ENCODE measurements at places on chromosomes 11 and 22. TPM values are rescaled to one million over a fixed set of nuclear protein-coding genes. Genes with fewer than 3 reads are reported as not detected.
A peak's percentile ranks its signal among the peaks of the same experiment; 100 is the strongest.

DNA sequence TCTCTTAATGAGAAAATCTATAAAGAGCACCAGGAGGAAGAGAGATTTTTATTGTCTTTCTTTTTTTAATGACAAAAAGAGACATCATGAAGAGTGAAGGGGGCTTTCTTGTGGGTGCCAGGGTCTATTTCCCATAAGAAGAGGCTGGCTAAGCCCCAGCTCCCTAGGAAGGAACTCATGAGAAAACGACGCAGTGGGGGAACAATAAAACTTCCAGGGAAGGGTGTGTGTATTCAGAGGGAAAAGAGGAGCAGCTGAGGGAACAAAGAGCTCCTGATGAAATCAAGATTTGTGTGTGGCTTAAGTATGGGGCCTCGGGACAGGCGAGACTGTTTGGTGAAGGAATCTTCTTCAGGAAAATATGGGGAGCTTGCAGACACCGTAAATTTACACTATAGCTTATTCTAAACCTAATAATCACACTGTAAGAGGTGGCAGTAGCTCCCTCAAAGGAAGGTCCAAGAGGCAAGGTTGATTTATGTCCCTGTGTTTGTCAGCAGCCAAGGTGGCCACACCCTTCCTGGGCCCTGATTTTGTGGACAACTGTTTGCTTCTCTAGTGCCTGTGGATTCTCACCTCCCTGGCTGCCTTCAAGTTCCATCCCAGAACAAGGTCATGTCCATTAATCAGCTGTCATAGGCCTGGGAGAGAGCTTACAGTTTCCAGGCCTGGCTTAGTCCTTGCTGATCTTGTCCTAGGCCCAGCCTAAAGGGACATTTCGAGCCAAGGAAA is 615.7 kb downstream of the INSC start:
- no peak for DNase-seq

KDM2A gene
- 64.8 TPM for total RNA-seq

DNA sequence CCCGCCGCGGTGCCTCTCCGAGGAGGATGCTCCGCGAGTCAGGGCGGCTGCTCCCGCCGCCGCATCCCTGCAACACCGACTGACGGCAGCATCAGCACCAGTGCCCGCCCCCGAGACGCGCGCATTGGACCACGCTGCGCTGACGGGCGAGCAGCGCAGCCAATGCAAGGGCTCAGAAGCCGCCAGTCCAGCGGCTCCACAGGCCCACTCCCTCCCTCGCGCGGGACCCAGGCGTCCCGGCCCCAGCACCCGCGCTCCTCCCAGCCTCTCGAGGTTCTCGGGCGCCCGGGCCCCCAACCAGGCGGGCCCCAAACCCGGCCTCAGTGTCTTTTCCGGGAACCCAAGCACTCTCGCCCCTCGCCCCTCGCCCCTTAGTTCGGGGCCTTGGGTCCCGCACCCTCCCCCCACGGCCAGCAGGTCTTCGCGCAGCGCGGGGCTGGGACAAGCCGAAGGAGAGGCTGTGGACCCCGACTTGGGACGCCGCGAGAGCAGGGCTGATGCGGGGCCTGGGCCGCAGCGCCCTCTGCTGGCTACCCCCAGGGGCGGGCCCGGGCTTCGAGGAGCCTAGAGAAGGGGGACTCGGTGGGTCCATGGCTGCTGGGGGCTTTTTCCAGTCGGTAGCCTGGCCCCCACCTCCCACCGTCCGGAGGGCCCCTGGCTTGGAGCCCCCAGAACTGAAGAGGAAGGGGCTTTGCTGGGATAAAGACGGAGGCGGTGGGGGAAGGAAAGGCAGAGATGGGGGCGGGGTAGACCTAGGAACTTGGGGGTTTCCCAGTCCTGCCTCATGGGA is at the start of gene NRXN2:
NRXN2 (minus strand) TSS at position 81 of the 790 bp plus-strand sequence. CDS start 9,498 bp downstream, outside the sequence.
- DNase-seq: peak; percentile 94

IL17REL gene
- total RNA-seq: not detected

DNA sequence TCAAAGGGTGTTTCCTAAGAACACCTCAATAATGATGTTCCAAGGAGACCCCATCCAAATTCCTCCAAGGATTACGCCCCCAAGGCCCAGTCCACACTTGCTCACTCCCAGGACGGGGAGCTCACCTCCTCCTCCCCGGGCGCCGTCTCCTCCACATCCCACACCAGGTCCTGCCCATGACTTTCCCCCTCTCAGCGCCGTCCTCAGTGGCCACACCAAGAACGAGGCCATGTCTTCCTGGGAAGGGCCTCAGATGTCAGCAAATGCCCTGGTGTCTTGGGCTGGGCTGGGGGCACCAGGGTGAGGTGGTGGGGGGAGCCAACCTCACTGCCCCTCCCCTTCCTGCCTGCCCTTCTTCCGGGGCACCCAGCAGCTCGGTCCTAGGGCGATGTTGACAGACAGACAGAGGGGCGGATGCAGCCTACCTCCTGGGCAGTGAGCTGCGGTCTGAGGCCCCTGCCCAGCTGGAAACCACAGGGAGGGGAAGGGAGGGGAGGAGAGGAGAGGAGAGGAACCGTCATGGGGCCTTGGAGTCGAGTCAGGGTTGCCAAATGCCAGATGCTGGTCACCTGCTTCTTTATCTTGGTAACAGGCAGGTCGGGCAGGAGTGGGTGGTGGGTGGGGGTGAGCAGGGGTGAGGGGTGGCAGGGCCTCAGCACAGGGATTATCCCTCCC is at the start of the genes C11orf21 and TSPAN32:
C11orf21 (minus strand) TSS at position 288 of the 675 bp plus-strand sequence; CDS start at position 178, 110 bp downstream.
TSPAN32 (plus strand) TSS at position 383 of the 675 bp plus-strand sequence; CDS start at position 520, 137 bp downstream.
- DNase-seq: peak; percentile 63

DNA sequence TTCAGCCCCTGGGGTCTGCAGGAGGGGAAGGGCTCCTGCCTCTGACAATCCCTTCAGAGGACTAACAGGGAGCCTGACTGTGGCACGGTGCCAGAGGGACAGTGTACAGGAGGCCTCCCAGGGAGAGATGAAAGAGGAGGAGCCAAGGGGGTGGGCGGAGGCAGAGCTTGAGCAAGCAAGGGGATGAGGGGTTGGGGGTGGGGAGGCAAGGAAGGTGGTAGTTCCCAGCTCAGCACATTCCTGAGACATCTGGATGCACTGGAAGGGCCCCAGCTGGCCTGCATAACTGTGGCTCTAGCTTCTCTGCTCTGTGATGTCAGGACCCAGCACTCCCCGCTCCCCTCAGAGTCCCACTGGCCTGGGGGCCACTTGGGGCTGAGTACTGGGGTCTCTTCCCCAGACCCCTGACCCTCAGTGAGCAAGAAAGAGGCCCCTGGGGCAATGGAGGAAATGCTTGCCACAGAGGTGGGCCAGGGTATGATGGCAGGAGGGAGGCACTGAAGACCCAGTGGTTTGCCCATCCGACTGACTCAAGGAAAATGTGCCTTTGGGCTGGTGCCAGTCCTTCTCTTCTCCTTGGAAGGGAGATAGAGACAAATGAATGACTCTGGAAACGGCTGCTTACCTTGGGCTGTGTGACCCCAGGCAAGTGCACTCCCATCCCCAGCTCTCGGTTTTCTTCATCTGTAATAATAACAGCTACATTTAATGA is 13.3 kb downstream of the CREB3L1 start:
- DNase-seq: peak; percentile 94

DNA sequence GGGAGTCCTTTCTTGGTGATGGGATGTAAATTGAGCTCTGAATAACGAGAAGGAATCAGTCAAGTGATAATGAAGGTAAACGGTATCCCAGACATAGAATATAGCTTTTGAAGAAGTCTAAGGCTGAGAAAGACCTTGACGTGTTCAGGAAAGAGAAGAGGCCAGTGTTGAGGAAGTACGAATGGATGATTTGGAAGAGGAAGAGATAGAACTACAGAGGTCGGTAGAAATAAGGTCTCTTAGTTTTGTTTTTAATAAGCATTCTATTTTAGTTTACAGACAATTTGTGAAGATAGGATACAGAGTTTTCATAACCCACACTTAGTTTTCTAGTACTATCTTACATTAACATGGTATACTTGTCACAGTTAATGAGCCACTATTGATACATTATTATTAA is 1598.1 kb downstream of the FAM181B start:
- DNase-seq: no peak

DNA sequence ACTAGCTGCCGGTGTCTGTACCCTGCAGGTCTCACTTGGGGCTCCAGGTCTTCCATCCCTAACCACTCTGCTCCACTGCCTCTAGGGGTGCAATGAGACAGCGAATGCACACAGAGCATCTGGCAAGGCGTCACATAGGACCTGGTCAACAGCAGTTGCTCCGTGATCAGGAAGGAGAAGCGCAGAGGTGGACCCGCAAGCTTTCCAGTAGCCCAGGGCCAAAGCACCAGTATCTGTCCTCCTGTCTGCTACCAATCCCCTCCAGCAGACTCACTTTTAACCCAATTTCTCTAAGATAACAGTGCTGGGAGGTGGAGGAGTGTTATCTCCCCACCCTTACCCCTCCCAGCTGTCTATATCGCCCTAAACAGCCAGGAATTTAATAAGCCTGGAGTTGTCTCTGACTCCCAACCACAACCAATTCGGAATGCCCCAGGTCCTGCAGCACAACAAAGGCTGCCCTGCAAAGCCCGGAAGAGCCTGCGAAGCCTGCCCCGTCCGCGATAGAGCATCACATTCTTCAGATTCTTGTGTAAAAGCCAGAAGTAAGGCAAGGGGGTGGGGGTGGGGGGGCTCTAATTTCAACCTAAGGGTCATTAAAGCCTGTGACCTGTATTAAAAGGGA is 19.3 kb downstream of the MYH9 start:
- no peak for DNase-seq

SYT13 gene
- total RNA-seq: 0.13 TPM

DNA sequence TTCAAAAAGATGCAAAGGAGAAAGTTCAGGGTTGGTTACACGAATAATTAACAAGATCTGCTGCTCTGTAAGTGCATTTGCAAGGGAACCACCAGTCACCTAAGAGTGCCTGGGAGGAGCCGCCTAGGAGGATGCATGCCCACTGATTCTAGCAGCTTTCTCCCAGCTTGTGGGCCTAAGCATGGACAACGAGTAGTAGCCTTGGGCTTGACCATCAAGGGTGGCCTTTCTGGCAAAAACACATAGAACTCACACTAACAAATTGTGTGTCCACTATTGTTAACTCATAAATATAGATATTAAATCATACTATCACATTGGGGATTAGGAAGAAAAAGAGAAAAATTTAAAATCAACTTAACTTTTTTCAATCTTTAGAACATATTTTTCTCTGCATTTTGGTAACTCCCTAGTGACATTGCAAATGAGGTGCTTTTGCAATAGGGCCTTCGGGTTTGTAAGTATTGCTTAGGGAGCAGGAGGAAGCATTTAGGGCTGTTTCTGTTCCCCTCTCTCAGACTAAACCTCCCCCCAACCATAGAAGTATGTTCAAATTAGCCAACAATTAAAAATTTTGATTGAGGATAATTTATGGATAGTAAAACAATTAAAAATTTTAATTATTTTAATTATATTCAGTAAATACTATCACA is 57.3 kb upstream of the CEP295 start:
- DNase-seq: no peak

- DNase-seq: no peak
These were observed 10.4 kb downstream of the SPATA19 start for GRCh38 chr11:133834682-133835592.

CRYBB3 gene
- not detected for total RNA-seq

DNA sequence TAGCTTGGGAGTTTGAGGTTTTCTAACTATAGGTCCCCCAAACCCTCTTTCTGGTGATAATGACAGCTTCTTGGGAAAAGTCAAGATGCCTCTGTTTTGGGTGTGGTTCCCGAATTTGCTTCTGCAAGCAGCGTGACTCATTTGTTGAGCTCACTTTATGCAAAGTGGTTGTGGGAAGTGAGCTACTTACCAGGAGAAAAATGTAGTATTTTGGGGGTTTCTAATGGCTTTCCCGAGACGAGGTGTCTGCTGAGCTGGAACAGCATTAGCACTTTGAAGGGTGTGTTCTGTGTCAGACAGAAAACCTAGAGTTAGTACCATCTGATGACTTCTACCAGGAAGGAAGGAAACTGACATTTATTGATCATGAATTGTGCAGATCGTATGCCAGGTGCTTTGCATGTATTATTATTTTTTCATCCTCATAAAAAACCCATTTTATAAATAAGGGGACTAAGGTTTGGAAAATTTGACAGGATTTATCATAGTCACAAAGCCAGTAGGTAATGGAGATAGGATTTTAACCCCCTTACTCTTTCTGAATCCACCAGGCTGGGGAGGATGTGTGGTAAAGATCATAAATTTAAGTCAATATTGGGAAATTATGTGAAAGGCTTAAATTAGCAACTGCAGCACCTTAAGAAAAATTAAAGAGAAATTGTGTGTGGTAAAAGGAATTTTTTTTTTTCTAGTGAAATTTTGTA is 108.8 kb upstream of the CD44 start:
- DNase-seq: no peak

DNA sequence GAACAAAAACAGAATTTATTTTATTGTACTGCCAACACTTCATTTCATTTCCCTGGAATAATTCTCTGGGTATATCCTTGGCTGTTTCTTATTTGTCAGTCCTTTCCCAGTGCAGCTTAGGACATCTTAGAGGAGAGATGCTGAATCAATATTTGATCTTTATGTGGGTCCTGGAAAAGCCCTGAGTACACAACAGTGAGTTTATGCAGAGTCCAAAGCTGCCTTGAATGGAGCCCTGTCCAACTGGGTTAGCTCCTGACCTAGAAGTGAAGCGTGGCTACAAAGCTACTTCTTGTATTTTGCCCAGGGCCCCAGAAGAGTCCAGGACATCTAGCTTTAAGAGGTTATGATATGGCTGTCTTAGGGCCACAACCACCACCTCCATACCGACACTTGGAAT is 378.0 kb upstream of the FAT3 start:
- no peak for DNase-seq

NPAS4 gene
- 0.18 TPM for total RNA-seq

Measured in osteocyte (in vitro differentiated cells).